ENCODE measurements at places on chromosomes 7 and 10. TPM values are rescaled to one million over a fixed set of nuclear protein-coding genes. Genes with fewer than 3 reads are reported as not detected.

- DNase-seq: no peak
Observed at GRCh38 chr7:142798451-142799436, 28.0 kb downstream of the PRSS2 start.

The BICC1 gene
- total RNA-seq: 7.2 TPM

- DNase-seq: no peak
Observed at GRCh38 chr10:4937346-4937745, 25.9 kb upstream of the AKR1C1 start.

GRCh38 chr7:81232084-81232799 lies 313.4 kb upstream of the SEMA3C start:
- DNase-seq: no peak

GRCh38 chr10:3081383-3081981 lies 14.1 kb downstream of the PFKP start:
- no peak for DNase-seq

Measured in SK-MEL-5 (cell line).